ENCODE measurements at places on chromosomes 12 and 14.
A peak's percentile ranks its signal among the peaks of the same experiment; 100 is the strongest.

- no peak for DNase-seq
Observed at GRCh38 chr12:48857278-48857994, 5.5 kb upstream of the DDX23 start.

DNA sequence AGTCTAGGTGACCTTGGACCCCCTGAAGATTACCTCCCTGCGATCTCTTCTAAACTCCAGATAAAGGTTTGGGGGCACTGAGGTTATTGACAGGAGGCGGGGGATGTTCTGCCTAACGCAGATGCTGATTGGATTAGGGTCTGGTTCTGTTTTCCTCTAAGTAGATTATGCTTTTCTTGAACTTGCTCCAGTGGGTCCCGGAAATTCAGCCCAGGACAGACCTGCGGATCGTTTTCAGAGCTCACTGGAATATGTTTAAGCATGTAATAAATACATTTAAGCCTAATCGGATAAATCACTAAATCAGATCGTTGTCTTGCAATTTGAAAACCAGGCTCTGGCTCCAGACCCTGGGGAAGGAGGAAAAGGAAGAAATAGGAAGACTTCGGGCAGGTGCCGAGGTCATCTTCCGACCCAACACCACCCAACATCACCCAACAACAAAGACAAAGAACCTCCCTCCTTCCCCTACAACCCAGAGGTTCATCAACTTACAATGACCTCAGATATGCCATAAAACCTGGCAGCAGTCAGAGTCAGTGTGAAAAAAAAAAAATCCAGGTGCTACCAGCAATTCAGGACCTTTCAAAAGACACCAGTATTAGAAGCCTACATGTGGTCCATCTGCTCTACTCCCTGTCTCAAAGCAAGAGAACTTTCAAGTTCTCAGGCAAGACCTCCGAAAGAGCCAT is 148.4 kb downstream of the KSR2 start:
- DNase-seq: no peak

DNA sequence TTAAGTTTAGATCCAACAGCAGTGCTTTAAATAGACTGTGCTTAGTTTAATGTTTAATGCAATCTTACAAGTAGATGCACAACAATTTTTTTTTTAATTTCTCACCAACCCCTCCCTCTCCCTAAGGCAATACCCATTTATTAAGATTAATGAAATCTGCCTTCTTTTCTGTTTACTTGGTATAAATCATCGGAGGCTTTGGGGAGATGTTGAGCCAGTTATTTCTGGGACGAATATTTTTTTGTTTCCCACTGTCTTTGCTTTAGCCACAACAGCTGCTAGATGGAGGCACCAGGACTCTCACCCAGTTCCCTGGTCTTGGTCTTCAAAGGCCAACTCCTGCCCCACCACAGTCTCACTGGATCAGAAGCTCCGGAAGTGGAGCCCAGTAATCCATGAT is 113.4 kb downstream of the PLXNC1 start:
- DNase-seq: no peak

- DNase-seq: peak; percentile 49
Observed at GRCh38 chr14:30223385-30223785, 295.7 kb upstream of the PRKD1 start.

DNA sequence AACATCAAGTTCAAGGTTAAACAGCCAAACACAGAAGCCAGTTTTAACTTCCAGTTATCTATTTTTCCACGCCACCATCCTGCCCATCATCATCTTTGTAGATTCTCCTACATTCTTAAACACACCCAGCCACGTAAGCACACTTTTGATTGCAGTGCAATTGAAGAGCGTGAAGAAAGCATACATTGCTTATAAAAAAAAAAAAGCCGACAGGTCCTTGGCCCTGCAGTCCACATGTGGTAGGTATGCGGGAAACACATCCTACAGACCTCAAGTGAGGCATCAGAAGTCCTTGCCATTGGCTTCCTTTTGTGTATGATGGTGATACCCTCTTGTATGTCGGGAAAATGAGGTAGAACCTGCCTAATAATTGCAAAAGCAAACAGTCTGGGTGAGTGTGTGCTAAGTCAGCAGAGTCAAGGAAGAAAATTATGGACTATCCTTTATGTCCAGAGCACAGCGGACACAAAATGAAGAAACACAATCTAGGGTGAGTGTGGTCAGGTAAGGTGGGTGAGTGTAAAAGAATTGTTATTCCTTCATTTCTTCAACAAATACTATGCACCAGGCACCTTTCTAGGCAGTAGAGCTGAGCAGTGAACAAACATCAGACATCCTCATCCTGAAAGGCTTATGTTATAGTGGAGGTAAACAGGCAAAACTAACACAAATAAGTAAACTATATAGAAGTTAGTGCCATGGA is 51.5 kb downstream of the EID3 start:
- DNase-seq: no peak

DNA sequence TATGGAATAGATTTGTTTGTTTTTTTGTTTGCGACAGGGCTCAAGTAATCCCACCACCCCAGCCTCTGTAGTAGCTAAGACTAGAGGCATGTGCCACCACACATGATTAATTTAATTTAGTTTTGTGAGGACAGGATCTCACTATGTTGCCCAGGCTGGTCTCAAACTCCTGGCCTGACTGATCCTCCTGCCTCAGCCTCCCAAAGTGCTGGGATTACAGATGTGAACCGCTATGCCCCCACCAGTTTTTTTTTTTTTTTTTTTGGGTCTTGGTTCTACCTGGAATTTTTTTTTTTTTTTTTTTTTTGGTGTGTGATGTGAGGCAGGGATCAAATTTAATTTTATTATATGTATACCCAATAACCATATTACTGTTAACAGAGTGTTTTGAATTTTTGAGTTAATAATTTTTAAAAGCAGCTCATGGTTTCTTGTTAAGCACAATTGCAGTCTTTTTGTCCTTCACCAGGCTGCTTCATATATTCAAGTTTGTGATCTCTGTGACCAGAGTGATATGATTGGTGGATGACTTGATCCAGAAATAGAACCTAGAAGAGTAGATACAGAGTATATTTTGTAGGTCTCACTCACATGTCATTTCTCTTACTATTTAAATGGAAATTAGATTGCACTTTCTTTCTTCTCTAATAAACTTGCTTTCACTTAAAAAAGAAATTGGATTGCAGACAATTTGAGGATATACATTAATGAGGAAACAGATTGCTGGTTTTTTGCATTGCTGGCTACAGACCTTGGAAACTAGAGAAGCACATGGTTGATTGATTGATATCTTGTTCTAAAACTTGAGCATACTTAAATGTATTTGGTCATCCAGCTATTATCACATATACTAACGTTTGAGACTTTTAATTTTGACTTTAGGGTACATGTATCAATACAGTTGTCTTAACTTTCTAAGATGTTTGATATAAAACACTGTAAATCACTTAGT is 13.2 kb downstream of the ADIPOR2 start:
- no peak for DNase-seq

GRCh38 chr12:71220260-71220659 is 62.5 kb upstream of the TSPAN8 start:
- DNase-seq: no peak

DNA sequence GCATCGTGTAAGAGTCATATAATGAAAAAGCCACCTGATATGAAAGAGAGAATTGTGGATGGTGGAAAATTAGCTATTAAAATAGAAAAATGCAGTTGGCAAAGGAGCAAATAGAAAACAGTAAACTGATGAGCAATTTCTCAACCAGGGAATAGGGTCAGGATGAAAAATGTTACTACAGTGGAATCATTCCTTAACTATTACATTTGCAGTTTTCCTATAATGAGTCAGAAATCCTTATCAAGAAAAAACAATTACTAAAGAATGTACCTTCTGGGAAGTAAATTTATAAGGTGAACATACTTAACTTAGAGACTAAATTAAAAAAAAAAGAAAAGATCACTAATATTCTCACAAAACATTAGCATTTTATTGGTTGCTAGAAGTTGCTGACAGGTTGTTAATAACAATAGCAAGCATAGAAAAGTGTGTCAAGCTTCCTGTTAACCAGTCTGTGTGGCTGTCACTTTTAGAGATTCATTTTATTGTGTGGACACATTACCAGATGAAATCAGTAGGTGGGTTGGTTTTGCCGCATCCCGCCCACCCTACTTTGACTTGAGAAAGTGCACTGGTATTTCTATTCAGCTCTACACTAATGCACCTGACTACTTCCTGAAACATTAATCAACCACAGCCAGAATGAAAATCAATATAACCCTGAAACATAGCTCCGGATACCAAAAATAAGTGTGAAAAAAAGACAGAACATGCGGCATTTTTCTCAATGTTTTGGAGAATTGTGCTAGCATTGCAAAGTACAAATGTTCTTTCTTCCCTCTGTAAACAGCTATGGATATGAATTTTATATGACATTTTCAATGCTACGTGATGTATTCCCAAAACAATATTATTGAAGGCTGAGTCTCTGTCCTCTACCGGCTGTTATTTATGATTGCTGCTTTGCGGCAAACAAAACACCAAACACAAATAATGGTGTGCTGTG is 576.7 kb downstream of the SLC16A7 start:
- DNase-seq: no peak

DNA sequence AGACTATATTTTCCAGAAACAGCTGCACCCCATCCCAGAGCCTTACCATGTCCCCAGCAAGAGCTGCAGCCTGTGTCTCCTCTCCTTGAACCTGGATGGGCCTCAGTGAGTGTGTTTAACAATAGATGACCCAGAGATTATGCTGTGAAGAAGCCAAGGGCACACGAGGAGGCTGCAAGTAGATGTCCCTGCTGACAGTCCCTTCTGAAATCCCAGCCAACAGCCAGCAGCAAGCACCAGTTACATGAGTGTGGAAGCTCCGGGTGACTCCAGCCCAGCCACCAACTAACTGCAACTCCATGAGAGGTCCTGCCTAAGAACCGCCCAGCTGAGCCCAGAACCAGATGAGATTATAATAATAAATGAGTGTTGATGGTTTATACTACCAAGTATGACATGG is 191.7 kb downstream of the BCL11B start:
- no peak for DNase-seq

DNA sequence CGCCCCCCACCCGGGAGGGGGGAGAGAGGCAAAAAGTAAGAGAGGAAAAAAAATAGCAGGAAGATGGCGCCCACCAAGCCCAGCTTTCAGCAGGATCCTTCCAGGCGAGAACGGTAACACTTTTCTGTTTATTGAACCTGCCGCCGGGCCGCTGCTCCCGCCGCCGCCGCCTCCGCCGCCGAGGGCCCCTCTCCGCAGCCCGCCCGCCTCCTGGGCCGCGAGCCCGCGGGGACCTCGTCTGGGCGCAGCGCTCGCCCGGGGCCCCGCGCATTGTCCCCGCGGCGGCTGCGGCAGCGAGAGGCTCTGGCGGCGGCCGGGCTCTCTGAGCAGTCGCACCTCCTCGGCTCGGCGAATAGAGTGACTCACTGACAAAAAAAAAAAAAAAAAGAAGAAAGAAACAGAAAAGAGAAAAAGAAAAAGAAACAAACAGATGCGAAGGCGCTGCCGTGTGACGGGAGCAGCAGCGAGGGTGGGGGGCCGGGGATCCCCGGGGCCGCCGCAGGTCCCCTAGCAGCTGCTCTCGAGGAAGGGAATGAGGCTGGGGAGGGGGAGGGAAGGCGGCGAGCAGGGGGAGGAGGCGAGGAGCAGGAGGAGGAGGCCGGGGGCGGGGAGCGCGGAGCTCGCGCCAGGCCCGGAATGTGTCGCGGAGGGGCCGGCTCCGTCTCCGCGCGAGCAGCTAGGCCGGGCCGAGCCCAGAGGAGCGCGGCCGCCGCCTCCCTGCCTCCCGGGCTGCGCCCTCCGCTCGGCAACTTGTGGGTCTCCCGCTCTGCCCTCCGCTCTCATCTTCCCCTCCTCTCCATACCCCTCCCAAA is 781 bp downstream of the NPAS3 start:
- DNase-seq: no peak

DNA sequence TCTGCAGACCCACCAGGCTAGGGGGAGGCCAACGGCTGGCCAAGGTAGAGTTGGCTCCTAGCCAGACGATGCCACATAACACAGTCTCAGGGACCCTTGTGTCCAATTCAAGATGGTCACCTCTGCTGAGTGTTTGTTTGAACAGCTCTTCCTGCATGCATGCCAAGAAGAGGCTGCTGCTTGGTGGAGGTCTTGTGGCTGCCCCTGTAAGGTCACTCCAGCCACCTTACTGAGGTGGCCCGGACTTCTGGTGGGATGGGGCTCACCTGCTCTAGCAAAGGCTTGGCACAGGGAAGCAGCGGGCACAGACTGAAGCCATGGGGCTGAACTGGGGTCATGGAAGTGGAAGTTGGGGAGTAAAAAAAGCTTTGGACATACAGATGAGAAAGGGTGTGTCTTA is 210.3 kb downstream of the GLT1D1 start:
- no peak for DNase-seq

DNA sequence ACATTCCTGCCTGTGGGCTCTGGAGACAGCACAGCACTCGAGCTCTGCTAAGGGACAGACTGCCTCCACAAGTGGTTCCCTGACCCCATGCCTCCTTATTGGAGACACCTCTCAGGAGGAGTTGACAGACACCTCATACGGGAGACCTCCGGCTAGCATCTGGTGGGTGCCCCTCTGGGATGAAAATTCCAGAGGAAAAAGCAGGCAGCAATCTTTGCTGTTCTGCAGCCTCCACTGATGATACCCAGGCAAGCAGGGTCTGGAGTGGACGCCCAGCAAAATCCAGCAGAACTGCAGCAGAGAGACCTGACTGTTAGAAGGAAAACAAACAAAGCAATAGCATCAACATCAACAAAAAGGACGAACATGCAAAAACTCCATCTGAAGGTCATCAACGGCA is 639.4 kb downstream of the SLC16A7 start:
- DNase-seq: no peak

GRCh38 chr12:51846271-51846691 is 2.2 kb downstream of the FIGNL2 start:
- DNase-seq: no peak

DNA sequence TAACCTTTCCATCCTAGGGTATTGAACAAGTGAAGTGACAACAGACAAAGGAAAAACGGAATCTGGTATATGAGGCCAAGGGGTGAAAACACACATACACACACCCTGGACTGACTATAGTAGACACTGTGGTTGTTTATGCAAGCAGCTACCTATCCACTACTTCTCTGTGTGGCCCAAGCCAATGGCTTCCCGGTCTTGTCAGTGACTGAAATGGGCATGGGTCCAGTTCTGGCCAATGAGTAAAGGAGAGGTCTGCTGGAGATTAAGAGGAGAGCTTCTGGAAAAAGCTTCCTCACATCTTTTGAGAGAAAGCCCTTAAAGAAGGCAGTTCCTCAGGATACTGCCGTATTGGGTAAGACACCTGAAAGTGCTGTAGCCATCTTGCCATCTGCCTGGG is 19.3 kb downstream of the MBIP start:
- no peak for DNase-seq

DNA sequence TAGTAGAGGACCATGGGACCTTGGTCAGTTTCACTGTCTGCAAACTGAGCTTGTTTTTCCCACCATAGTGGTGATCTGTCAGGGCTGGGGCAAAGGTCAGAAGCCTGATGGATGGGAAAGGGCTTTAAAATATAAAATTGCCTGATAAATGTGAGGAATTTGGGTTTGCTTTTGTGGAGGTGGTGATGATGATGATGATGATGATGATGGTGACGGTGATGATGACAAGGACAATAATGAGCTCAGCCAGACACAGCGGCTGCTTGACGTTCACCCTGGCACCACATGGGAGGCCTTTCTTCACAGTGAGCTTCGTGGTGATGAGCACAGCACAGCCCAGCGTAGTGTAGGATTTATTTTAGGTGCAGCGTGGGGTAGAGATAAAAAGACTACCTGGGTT is 243.7 kb downstream of the SLC41A2 start:
- DNase-seq: no peak

Measured in AG09309 (cell line).